ENCODE measurements at places on chromosomes 7 and 10. TPM values are rescaled to one million over a fixed set of nuclear protein-coding genes. Genes with fewer than 3 reads are reported as not detected.

DNA sequence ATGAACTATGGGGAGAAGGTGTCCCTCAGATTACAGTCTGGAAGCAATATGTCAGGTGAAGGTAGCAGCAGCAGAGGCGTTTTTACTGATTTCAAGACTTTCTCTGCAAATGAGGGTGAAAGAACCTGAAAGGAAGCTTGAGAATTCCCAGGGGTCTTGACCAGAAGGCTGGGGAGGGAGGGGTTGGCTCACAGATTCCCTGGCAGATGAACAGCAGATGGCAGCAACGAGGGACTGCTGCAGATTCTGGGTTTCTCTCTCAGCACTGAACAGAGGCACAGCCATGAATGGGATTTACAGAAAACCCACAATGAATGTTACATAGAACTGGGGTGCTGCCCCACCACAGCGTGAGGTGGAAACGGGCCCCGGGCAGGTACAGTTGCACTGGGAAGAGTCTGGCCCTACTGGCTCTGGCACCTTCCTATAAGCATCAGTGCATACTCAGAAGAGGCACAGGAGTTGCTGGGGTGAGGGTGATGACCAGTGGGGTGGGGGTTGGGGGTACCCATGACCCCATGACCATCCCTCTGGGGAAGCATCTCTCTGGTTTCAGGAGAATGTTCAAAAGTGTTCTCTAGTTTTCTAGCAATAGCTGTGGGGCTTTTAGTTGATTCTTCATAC, 317.8 kb downstream of the SH2D4B start:
- DNase-seq = no peak

- DNase-seq = no peak
Measured at GRCh38 chr10:120794390-120794789, 56.8 kb upstream of the WDR11 start.

DNA sequence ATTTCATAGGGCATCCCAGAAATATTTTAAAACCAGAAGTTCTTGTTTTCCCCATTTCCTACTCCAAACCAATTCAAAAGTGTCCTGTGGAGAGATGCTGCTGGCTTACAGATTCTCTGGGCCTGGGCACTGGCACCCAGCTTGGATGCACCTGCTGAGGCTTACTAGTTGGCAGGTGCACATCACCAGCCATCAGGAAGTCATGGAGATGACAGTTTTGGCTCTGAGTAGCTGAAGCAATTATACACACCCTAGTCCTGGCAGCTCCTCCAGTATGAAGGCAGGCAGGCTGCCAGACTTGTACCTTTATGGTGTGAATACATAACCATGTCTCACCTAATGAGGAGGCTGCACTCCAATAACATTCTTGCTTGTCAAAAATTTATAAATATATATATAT, 276.6 kb upstream of the GHITM start:
- no peak for DNase-seq

GRCh38 chr10:79454259-79454658, 8.8 kb upstream of the ZCCHC24 start:
- DNase-seq = no peak

DNA sequence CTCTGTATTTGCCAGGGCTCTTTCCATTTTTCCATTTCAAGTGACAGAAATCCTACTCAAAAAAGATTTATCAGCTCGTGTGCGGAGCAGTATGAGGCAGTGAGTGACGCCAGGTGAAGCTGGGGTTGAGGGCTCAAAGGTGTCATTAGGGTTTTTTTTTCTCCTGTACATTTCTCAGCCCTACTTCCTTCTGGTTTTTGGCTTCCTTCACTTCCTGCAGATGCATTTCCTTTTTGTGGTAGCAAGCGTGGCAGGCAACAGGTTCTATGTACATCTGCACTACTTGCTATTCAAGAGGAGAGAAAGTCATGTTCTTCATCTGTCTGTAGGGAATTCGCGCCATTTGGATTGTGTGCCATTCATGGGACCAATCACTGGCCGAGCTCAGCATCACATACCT, 52.8 kb upstream of the AOAH start:
- DNase-seq = no peak

- DNase-seq = no peak
Measured at GRCh38 chr7:50656141-50656895, 91.1 kb upstream of the DDC start.

- DNase-seq = no peak
Measured at GRCh38 chr10:44888886-44889285, 22.3 kb upstream of the TMEM72 start.

DNA sequence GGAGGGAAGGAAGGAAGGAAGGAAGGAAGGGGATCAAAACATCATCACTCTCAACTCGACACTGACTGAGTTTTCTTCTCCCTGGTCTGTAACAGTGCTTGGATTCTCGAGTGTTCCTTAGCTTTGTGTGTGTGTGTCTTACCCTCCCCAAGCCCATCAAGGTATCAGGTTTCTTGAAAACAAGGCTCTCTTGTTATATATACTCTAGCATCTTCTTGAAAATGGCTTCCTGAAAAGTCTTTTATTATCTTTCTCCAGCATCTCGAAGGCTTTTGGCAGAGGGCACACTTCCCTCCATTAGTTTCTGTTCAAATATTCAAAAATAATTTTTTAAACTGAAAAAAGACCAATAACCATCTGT, 13.4 kb downstream of the SERPINE1 start:
- DNase-seq = no peak

- no peak for DNase-seq
Measured at GRCh38 chr7:153628825-153629224, 423.4 kb upstream of the DPP6 start.

GRCh38 chr7:138924501-138925225, 56.5 kb downstream of the KIAA1549 start:
- no peak for DNase-seq

GRCh38 chr10:22342421-22342820, 2.9 kb upstream of the SPAG6 start:
- no peak for DNase-seq

DNA sequence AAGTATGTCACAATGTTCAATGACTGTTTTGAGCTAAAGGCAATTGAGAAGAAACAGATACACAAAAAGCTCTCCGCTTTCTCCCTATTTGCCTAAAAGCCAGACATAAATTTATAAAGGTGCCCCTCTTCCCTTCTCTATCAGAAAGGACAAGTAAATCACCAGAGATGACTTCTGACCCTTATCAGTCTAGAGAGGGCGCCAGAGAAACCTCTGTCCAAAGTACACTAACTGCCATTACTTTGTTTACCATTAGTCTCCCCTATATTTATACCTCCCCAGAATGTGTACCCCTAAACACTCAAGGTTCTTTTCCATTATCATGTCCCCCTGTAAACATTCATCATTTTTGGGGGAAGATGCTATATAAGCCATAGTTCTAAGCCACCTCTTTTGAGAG, 49.3 kb downstream of the TPK1 start:
- DNase-seq = no peak

DNA sequence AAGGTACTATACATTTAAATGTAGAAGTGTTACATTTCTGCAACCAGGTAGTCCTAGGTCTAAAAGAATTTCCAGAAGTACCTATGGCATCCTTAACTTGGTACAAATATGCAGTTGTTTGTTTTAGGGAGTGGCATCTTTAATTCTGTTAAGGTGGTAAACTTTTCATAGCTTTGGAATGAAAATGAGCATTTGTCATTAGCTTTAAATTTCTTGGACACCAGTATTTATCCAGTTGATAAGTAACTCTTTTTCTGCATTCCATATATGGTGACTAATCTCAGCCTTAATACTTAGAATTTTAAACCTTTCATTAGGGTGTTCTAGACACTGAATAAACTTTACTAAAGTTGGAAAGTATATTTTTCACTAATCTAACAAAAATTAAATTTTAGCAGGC, 10.8 kb downstream of the SLF2 start:
- DNase-seq = no peak

- no peak for DNase-seq
Measured at GRCh38 chr10:43327986-43328385, 43.5 kb upstream of the FXYD4 start.

PFKFB3 gene
- 15.0 TPM for total RNA-seq

ATG9B gene
- 0.25 TPM for total RNA-seq

CTAGE8 gene
- total RNA-seq = not detected

OR2A5 gene
- total RNA-seq = not detected

TMEM184A gene
- total RNA-seq = 6.7 TPM

DLX5 gene
- not detected for total RNA-seq

PRSS37 gene
- not detected for total RNA-seq

PURB gene
- 16.2 TPM for total RNA-seq
